ENCODE measurements at places on chromosomes 2 and 18. TPM values are rescaled to one million over a fixed set of nuclear protein-coding genes. Genes with fewer than 3 reads are reported as not detected.

EPAS1 gene
- 4.4 TPM for total RNA-seq

FTCDNL1 gene
- 0.32 TPM for total RNA-seq

ABCG8 gene
- total RNA-seq: not detected

CLEC4F gene
- total RNA-seq: not detected

MDH1B gene
- total RNA-seq: not detected

CNGA3 gene
- total RNA-seq: not detected

VAMP5 gene
- total RNA-seq: 54.8 TPM

KLHL14 gene
- not detected for total RNA-seq

C1QL2 gene
- not detected for total RNA-seq

DNA sequence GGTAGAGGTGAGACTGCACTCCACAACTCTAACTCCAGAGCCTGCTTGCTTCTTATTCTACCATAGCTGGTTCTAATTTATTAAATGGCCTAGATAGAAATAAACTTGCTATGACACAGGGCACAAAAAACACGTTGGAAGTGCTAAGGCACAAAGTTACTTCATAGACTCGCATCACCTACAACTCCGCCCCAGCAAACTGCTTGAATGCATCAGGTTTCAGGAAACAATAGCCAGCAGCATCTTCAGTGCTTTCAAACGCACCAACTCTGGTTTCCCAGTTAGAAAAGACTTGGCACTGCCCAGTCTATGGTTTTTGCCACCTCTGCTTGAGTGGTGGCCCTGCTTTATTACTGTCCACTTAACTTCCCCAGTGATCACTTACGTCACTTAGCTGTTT lies 142.6 kb downstream of the RIF1 start:
- DNase-seq: no peak

DNA sequence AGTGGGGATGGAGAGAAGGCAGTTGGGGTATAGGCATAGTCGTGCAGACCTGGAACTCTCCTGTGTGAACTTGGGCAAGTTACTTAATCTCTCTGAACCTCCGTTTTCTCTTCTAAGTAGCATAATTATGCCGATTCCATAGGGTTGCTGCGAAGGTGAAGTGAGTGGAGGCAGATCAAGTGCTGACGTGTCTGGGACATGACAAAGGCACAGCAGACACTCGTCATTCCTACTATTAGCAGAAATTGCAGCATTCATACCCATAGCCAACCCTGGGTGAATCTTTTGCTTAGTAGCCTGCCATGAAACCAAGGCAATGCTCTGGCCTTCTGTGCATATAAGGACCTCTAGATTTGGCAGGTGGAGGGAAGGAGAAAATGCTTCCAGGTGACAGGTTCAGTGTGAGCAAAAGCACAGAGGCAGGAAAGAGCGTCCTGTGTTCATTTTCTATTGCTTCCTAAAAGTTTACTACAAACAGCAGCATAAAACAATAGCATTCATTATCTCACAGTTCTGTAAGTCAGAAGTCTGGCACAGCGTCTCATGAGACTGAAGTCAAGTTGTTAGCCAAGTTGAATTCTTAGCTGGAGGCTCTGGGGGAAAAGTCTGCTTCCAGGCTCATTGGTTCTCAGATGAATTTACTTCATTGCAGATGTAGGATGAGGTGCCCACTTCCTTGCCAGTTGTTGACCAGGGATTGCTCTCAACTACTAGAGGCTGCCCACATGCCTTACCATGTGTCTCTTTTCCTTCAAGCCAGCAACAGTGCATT lies 77.8 kb downstream of the CTIF start:
- DNase-seq: no peak

DNA sequence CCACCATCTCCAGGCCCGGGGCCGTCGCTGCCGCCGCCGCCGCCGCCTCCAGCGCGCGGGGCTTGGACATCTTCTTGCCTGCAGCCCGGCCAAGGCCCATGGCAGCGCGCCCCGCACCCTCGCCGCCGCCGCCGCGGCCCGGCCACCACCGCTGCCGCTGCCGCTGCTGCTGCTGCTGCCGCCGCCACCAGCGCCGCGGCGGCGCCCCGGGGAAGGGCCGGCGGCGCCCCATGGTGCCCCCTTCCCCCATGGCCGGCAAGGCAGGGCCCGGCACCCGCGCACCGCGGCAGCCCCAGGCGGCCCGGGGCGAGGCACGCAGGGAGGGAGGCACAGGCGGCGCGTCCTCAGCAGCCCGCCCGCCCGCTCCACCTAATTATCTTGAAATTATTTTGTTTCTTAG lies 3057.4 kb downstream of the RPIA start:
- DNase-seq: no peak

- no peak for DNase-seq
Observed at GRCh38 chr18:75455249-75456198, 28.0 kb upstream of the SMIM21 start.

DNA sequence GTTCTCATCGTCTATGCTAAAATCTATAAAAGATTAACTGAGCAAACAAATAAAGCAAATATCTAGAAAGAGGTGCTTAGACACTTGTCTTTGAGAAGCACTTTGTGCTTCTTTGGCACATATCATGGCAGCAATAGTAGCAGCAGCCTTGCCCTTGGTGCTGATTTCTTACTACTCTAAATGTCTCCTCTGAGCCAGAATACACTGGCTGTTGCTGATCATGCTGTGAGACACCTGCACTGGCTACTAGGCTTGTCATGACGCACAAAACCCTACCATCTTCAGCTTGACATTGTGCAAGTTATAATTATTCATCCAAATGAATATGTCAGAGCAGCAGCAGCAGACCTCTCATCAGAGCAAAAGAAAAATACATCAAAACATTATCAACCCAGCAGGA lies 46.7 kb downstream of the FANCL start:
- no peak for DNase-seq

DNA sequence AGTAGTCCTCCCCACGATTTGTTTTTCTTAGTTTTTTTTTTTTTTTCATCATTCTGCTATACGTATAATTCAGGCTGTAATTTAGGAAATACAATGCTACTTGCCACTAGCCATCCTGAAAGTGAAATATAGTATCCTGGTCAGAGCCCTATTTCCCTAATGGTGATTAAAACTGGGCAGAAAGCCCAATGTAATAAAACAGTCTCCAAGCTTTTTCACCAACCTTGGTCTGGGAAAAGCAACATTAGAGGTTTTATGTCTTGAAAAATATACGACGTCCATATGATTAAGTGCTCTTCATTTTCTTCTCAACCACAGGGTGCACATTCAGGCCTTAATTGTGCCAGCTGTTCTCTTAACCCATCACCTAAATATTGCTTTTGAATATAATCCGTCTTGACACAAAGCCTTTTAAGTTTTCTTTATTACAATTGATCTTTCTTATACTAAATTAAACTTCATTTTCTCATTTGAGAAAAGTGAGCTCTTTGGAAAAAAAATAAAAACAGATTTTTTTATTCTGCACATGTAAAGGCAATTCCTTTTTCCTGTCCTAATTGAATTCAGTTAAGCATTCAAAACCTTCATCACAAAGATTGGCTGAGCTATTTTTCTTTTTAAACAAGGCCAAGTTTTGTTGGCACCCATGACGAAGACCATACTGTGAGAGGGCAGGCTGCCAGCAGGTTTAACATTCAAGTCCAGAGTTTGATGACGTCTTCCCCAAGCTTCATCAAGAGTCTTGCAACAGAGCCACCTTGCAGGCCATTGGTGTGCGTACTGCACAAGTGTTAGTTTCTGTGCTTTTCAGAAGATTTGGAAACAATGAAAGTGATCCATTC lies 52.7 kb downstream of the MAP2 start:
- DNase-seq: no peak

DNA sequence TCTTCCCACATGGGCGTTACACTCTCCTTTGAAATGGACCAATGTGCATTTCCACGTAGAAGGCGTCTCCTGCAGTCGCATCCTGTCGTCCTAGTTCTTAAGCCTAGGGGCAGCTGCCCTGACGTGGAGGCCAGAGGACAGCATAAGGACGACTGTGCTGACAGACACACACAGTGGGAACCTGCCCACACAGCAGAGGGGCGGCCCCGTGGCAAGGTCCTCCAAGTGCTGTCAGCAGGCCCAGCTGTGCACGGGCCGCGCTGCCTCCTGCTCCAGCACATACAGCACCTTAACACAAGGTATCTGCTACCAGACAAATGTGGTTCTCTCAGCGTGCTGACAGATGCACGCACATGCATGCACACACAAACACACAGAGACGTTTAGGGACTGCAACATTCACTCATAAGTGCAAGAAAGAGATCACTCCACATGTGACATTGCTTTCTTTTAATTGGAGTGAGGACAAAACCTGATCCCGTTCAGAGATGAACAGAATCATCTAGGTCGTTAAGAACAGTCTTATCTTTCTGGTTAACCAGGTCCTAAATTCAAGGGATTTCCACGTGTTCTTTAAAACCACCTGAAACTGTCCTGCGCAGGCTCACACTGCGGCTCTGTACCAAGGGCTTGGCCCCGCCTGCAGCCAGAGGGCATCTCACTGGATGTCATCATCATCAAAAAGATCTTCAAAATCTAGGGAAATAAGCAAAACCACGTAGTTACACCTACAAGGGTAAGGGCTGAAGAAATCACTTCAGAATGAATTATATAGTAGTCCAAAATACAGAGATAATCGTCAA lies 5.5 kb downstream of the COPS9 start:
- no peak for DNase-seq

DNA sequence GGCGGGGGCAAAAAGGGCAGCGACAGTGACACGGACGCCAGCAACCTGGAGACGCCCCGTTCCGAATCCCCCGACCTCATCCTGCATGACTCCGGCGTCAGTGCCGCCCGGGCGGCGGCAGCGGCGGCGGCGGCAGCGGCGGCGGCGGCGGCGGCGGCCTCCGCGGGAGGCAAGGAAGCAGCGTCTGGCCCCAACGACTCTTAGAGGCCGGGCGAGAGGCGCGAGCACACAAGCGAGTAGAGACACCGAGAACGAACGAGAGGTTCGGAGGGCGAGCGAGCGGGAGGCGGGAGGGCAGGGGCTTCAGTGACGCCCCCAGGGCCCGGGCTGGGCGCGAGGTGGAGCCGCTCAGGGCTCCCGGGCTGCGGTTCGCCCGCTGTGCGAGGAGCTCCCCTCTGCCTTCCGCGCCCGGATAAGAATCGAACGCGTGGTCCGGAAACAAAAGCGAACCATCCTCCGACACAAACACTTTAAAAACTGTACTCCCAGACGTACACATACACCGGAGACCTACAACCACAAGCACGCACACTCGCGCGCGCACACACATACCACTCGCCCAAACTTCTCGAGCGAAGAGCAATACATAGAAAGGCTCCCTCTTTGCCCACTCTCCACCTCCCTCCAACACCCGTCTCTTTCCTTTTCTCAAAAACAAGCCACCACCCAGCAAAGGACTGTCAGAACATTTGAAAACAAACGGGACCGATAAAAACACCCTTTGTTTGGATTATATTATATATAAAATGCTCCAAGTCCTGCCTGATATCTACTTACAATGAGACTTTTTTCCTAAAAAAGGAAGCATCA lies 2.8 kb downstream of the SP9 start:
- no peak for DNase-seq

- DNase-seq: no peak
Observed at GRCh38 chr2:19569300-19569791, 210.9 kb upstream of the OSR1 start.

- no peak for DNase-seq
Observed at GRCh38 chr2:222297600-222297935, 1.2 kb downstream of the PAX3 start.

DNA sequence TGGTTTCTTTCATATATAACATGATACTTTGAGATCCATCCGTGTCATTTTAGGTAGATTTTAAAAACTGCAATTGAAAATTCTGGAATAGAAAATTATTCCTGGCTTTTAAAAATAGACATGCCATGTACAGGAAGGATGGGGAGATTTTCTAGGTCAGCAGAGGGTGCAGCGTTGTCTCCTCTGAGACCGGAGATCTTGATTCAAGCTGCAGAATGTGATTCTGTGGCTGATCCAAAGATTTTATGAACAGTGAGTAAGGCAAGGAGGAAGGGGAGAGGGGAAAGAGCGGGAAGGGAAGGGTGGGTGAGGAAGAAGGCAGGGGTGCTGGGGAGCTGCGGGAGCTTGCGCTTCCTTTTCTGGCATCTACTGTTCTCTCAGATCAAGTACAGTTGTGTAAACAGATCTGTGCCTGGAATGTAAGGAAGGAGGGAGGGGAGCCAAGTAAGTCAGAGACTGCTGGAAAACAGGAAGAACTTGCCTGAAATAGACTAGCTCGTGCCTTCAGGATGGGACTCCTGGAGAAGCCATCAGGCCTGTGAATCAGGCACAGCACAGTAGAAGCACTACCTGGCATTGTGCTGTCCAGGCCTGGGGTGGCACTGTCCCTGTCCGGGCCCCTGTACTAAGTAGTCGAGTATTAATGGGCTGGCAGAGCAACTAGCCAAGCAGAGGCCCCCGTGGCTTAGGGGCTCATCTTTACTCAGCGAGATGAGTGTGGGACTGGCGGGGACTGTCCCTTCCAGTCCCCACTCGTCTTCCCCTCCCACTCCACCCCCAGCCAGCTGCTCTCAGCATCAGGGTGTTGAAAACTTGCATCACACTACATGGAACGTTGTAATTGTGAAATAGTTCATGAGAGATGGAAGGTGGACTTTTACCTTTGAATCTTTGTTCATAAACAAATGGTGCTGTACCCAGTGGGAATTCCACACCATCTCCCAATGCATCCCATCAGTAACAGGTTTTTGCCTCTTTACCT lies 163.5 kb downstream of the UXS1 start:
- no peak for DNase-seq
